ENCODE measurements at places on chromosomes 1 and 21.

GRCh38 chr1:93798291-93798690 lies 80.7 kb downstream of the DNTTIP2 start:
- no peak for DNase-seq

GRCh38 chr1:78624035-78624434 lies 3.8 kb downstream of the IFI44L start:
- DNase-seq = no peak

GRCh38 chr1:98963064-98963758 lies 41.5 kb downstream of the PLPPR5 start:
- DNase-seq = no peak

GRCh38 chr21:36643374-36644250 lies 55.3 kb upstream of the SIM2 start:
- DNase-seq = no peak

- DNase-seq = no peak
Observed at GRCh38 chr1:85198864-85199263, 2.0 kb downstream of the SYDE2 start.

DNA sequence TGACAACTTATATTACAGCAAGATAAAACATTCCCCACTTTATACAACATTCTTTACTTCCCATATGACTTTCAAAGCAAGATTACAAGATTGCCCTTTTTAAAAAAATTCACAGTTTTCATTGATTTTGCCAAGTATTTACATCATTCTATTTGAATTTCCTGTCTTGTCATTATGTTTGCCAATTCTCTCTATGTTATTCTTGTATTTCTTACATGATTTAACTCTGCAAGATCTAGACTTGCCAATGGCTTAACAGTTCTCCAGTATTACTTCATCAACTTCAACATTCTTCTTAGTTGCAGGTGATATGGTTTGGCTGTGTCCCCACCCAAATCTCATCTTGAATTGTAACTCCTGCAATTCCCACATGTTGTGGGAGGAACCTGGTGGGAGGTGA lies 31.6 kb downstream of the FMO4 start:
- no peak for DNase-seq

- DNase-seq = no peak
Observed at GRCh38 chr1:54249819-54250435, 50.0 kb downstream of the MRPL37 start.

GRCh38 chr1:110756506-110756905 lies 81.8 kb upstream of the KCNA3 start:
- DNase-seq = no peak
